ENCODE measurements at places on chromosomes 11 and 22. TPM values are rescaled to one million over a fixed set of nuclear protein-coding genes. Genes with fewer than 3 reads are reported as not detected.
A peak's percentile ranks its signal among the peaks of the same experiment; 100 is the strongest.

DNA sequence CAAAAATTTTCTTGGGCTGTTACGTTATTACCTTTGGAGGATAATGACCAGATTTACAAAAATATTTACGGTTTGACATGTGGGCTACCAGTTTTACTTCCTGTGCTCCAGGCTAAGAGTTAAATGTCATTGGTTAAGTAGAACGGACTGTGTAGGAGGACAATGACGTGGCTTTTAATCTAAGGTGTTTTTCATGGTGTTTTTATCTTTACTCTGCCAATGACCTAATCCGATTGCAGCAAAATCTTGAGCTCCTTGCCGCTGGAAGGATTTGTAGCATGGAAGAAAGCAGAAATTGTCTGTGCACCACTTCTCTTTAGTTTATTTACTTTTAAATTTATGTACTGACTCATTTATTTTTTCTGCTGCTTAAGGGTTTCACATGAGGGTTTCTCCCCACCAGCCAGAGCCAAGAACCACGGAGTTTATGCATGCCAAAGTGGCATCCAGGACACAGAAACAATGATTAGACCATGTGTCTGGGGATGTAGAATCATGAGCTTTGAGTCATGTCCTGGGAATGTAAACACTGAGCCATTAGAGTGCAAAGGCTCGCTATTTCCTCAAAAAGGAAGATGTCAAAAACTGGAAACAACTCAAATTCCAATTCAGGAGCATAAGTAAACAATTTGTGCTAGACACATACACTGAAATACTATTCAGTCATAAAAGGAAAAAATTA lies 1.9 kb upstream of the CARD16 start:
- DNase-seq = peak; percentile 77

The GRK3 gene
- total RNA-seq = 27.4 TPM

GRCh38 chr11:45321669-45322068 lies 35.5 kb upstream of the SYT13 start:
- DNase-seq = no peak

DNA sequence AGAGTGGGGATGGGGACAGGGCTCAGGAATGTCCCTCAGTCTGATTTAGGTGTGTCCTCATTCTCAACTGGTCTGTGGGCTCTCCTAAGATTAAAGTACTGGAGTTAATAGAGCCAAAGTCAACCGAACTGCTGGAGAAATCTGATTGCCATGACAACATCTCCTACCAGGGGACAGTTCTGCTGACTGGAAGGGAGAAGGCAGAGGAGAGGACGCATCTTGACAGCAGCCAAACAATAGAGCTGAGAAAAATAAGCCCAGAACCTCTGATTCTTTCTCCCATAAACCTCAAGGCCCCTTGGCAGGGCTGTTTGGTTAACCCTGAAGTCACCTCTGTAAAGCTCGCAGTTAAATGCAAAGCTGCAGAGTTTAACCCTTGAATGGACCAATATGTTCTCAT lies 2.8 kb downstream of the KCTD14 start:
- DNase-seq = no peak

GRCh38 chr11:126832387-126832786 lies 168.2 kb downstream of the KIRREL3 start:
- no peak for DNase-seq

- no peak for DNase-seq
Measured at GRCh38 chr11:125401235-125401634, 94.8 kb downstream of the FEZ1 start.

GRCh38 chr11:940496-941135 lies 14.9 kb downstream of the AP2A2 start:
- no peak for DNase-seq

- DNase-seq = no peak
Measured at GRCh38 chr11:18368221-18368620, 26.1 kb upstream of the LDHA start.

The NAV2 gene
- 19.3 TPM for total RNA-seq

- DNase-seq = no peak
Measured at GRCh38 chr11:67680696-67681470, 6.5 kb upstream of the ALDH3B2 start.

DNA sequence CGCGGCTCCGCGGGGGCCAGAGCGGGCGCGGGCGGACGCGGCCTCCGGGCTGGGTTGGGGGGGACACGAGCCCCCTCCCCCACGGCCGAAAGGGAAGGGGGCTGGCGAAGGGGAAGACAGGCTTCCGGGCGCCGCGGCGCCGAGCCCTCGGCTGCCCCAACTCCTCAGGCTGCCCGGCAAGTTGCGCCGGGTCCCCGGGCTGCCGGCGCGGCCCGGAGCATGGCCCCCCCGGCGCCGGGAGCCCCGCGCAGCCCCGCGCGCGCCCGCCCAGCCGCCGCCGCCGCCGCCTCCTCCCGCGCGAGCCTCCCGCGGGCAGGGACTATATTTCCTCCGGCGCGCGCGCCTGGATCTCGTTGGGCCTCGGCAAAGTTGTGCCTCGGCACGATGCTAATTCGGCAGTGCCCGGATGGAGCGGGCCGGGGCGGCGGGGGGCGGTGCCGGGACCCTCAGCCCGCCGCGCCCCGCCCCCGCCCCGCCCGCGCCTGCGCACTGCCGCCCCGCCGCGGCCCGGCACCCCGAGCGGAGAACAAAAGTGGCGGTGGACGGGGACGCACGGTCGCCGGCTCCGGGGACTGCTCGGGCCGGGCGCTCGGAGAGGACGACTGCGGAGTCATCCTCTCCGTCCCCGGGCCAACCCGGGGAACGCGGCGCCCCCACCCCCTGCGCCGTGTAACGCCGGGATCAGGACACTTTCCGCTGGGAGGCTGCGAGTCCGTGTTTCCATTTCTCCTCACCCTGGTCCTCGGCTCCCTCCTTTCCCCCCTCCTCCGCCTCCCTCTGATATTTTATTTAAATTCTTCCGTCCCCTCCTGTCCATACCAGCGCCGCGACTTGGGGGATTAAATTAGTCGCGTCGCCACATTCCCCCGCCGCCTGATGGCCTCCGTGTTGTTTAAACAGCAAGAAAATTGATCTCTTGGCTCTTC lies at the start of gene PHF21B:
PHF21B (minus strand) TSS at position 400 of the 926 bp plus-strand sequence. CDS start 456 bp downstream, outside the sequence.
- DNase-seq = peak; percentile 37

DNA sequence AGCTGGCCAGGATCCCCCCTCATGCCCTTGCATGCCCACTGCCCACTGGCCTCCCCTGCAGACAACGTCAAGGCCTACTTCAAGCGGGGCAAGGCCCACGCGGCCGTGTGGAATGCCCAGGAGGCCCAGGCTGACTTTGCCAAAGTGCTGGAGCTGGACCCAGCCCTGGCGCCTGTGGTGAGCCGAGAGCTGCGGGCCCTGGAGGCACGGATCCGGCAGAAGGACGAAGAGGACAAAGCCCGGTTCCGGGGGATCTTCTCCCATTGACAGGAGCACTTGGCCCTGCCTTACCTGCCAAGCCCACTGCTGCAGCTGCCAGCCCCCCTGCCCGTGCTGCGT lies 7.9 kb downstream of the AIP start:
- DNase-seq = no peak

The CWF19L2 gene
- total RNA-seq = 44.3 TPM

DNA sequence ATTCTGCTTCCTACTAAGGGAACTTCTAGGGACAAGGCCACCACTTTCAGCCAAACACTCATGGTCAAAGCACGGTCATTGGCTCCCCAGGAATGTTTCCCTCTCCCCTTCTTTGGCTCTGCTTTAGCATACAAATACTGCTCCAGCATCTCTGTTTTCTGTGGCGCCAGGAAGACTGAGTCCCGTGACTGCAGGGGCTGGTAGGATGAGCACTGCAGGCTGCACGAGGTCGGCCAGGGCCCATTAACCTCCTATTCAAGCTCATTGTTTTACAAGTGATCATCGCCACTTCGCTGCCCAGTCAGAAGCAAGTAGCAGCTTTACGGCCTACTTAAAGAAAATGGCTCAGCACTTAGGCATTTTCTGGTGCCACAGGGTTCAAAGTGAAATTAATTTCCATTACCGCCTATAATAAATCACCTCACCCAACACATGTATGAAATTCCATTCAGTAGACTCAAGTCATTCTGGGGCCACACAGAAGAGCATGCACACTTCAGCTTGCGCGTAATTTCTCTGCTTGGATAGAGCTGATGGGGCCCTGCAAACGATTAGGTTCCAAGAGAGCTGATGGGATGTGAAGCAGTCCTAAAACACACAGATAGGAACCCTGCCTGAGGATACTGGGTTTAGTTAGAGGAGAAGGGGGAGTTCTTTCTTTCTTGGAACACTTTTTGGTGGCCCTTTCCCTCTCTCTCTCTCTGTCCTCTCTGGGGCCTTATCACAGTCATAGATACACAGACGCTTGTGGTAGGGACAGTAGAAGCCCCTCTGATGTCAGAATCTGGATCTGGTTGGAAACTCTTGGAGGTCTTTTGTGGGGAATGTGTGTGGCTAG lies 173.7 kb downstream of the KIF18A start:
- DNase-seq = no peak

GRCh38 chr11:12152321-12152720 lies 41.9 kb downstream of the MICAL2 start:
- no peak for DNase-seq

DNA sequence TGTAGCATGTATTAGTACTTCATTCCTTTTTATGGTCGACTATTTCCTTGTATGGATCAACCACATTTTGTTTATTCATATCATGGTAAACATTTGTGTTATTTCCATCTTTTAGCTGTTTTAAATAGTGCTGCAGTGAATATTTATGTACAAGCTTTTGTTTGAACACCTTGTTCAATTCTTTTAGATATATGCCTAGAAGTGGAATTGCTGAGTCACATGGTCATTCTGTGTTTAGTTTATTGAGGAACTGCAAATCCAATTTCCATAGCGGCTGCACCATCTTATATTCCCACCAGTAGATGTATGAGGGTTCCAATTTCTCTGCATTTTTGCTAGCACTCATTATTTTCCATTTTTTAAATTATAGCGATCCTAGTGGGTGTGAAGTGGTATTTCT lies 61.5 kb upstream of the GRK2 start:
- DNase-seq = no peak

GRCh38 chr22:19634226-19634975 lies 79.9 kb upstream of the SEPTIN5 start:
- DNase-seq = no peak

GRCh38 chr11:120635136-120635810 lies 123.7 kb downstream of the GRIK4 start:
- DNase-seq = no peak
